ENCODE measurements at places on chromosomes 2 and 18.

DNA sequence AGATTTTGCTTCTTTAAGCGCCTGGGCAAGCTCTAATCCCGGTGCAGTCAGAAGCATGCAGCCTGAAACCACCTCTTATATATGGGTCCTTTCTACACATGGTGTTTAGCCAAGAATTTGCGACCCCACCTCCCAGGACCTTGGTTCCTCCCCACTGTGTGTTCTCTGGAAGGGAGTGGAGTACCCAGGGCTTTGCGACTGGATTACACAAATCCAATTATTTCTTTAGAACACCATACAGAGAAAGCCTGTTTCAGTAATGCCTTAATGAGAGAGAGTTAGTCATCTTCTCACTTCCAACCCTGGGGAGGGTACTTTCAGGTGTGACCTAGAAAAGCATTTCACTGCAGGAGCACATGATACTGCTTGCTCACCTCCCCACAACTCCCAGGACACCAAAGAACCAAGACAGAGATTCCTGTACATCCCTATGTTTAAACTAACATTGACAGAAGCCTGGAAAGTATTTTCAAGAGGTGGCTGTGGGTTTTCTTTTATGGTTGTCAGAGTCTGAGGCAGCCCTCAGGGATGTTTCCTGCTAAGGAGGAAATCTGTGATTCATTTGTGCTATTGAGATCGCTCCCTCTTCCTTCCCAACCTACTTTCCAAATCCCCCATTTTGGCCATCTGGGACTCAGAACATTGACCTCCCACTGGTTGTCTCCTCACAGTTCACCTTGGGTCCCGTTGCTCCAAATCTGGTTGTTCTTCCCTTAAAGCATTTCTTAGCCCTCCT is at the start of gene CAPN14:
Gene CAPN14, minus strand, starts transcription at position 51 of the 736 bp plus-strand sequence. CDS start 12,068 bp downstream, outside the sequence.
- no peak for DNase-seq

DNA sequence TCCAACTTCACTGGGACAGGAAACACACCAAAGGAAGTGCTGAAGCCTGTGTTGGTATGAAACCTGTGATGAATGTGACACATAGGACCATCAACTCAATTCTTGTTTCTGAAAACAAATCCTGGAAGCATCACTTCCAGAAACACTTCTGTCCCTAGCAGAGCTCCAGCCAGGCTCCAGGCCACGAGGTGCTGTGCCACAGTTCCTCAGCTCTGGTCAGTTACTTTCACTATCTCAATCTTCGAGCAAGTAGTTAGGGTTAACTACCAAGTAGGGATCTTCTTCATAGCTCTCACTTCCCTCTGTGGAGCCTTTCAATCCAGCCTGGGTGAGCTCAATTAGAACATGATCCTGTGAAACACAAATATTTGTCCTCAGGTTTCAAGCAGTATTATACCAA is 3.6 kb upstream of the LCT start:
- DNase-seq, result no peak

DNA sequence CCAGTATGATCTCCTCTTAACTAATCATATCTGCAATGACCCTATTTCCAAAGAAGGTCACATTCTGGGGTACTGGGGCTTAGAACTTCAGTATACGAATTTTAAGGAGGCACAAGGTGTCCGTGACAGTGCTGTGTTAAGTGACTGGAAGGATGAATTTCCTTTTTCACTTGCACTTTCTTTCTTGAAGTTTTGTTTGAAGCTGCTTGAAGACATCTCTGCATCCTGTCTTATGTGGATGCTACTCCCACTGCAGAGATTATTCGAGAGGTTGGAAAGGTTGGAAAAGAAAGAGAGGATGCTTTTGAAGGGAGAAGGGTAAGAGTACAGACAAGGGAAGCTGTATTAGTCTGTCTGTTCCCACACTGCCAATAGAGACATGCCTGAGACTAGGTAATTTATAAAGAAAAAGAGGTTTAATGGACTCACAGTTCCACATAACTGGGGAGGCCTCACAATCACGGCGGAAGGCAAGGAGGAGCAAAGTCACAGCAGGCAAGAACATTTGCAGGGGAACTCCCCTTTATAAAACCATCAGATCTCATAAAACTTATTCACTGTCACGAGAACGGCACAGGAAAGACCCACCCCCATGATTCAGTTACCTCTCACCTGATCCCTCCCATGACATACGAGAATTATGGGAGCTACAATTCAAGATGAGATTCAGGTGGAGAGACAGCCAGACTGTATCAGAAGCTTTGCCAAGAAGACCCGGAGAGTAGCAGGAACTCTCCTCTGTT is 3.6 kb upstream of the RNF144A start:
- no peak for DNase-seq

- DNase-seq, result no peak
Measured at GRCh38 chr2:98455494-98455976, 10.9 kb downstream of the INPP4A start.

DNA sequence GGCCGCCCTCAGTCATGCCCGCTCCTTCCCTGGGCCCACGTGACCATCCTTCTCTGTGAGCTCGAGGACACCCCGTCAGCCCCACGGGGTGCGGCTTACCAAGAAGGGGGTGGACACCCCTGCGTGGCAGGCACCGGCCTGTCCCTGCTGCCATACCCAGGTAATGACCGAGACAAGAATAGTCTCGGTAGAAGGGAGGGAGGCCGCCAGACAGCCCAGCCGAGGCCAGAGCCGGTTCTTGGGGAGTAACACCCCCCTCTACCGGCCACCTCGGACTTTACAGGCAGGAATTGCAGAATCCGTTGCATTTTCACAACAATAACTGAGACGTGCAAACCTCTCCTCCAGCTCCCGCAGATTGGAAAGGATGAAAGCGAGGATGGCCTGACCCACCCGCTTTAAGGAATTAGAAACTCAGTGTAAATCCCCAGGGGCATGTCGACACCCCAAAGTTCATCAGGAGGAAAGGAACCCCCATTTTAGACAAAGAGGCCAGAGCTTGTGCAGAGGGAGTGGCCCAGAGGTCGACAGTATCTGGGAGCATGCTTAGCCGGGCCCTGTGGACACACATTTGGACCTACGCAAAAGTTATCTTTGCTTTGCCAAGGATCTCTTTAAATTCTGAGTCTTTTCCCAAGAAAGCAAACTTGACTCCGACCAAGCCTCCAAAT is 60.1 kb upstream of the GLI2 start:
- peak; percentile 64 for DNase-seq

GRCh38 chr2:21519412-21519811 is 395.6 kb downstream of the TDRD15 start:
- no peak for DNase-seq

- DNase-seq, result no peak
Measured at GRCh38 chr2:222802514-222803196, 58.2 kb upstream of the ACSL3 start.

DNA sequence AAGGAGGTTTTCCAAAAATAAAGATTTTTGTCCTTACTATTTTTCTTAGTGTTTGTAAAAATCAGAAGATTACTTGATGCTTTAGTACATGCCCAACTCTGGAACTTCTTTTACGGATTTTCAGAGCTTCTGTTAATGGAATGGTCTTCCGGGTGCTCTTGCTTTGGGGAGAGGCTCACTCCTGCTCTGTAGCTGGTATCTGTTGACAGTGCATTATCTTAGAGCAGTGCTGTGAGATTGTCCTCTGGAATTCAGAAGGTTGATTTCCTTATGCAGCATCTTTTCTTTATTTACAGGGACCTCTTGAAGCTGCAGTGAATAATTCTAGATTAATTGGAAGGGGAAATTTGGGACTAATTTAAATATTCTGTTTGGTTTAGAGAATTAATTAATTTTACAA is 4.6 kb downstream of the MAPRE2 start:
- DNase-seq, result no peak

DNA sequence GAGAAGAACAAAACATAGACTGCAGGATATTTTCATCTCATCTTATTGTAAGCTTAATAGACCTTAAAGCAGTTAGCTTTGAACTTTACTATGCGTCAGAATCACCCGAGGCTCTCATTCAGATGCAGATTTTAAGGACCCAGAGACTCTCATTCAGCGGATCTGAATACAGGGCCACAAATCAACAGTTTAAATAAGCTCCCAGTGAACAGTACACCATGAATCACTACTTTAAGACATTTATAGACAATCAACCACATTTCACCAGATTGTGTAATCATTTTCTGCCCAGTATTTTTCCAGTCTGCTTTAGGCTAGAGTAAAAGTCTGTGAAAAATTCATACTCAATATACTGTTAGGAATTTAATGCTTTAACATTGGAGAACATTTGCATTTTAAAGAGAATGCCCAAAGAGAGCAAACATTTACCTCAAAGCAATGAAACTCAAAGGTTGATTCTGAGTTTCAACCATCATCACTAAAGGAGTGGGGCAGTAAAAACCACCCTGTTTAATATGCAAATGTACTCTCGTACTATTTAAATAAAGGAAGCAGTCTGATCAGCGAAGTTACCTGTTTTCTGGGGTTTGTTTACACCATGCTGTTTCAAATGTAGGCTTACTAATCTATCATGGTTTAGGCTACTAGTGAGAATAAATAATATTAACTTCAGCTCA is 11.0 kb upstream of the ALPK2 start:
- DNase-seq, result peak; percentile 59

All from RWPE1 (cell line).